ENCODE measurements at places on chromosomes 3 and 15.

DNA sequence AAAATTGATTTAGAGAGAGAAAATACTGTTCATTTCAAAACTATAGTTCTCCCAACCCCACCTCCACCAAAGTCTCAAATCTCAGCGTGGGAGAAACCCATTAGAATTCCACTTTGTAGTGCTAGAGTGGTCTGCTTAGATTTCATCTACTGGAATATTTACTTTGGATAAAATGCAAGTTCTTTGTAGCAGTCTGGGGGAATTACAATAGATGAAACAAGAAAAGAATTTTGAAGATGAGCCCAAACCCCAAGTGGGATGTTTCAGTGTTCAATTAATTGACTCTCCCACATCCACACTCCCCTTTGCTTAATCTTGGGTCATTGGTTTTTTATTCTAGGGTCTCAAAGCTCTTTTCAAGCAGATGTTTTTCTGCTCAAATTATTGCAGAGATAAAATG lies 97.8 kb downstream of the RPL22L1 start:
- DNase-seq: no peak

DNA sequence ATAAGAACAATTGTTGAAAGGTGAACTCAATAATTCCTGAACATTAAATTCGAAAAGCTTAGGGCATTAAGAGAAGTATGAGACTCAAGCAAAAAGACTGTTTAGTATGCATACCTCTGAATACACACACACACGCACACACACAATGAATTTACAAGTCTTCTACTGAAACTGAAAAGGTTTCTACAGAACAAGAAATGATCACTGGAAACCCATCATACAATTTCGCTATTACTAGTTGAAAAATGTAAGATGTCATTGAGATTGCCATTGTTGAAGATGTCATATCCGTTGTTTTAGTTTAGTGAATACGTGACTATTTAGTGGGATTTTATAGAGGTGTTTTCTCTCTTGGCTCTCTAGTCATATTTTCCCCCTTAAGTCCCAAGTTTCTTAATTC lies 106.8 kb downstream of the FOXB1 start:
- no peak for DNase-seq

GRCh38 chr15:20340331-20340811 lies 201.2 kb downstream of the GOLGA6L6 start:
- no peak for DNase-seq

DNA sequence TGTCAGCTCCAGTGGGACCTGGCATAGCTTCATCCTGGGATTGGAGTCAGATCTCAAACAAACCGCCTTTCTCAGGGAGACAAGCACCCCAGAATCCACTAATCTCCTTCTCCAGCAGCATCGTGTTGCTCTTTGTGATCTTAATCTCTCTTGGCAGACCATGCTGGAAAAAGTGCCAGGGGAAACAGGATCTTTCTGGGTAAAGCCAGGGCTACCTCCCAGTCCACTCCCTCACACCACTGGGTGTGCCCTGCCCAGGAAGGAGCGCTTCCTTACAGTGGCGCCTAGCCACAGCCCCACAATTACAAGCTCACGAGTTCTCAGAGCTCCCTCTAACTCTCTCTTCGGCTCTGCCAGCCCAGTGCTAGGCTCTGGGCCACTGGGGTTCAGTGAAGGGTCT lies 32.2 kb downstream of the RPLP1 start:
- DNase-seq: no peak

GRCh38 chr3:129112308-129113052 lies 9.1 kb downstream of the RAB43 start:
- peak; percentile 91 for DNase-seq

Data from inflammatory macrophage treated with lipopolysaccharide for 4 hours (primary cell).